ENCODE measurements at places on chromosomes 12 and 14.

GRCh38 chr14:39266525-39266870, 32.8 kb downstream of the MIA2 start:
- DNase-seq = no peak

- DNase-seq = no peak
Observed at GRCh38 chr12:104620837-104621531, 164.2 kb downstream of the CHST11 start.

GRCh38 chr14:43568022-43568421, 939.1 kb downstream of the FSCB start:
- no peak for DNase-seq

- no peak for DNase-seq
Observed at GRCh38 chr12:5796171-5796958, 148.7 kb downstream of the ANO2 start.

- DNase-seq = no peak
Observed at GRCh38 chr12:17414596-17414995, 675.4 kb downstream of the RERGL start.
